Hepatocyte (in vitro differentiated cells): ENCODE measurements at places on chromosomes 2 and 18. TPM values are rescaled to one million over a fixed set of nuclear protein-coding genes. Genes with fewer than 3 reads are reported as not detected.

DNA sequence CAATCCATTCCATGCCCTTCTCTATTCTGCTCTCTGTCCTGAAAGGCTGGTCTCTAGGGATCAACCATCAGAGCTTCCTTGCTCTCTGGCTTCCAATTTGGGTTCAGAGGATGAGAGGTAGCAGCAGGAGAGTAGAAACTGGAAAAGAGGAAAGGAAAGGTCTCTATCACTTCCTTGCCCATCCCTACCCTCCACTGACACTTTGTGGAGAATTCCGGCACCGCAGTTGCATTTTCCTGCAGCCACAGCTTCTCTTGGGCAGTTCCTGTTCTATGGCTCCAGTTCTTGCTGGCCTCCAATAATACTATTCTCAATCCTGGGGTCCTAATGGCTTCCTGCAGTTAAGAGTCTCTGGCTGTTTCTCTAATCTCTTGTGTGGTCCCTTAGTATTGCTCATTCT, 13.3 kb upstream of the IMPACT start:
- DNase-seq: no peak

DNA sequence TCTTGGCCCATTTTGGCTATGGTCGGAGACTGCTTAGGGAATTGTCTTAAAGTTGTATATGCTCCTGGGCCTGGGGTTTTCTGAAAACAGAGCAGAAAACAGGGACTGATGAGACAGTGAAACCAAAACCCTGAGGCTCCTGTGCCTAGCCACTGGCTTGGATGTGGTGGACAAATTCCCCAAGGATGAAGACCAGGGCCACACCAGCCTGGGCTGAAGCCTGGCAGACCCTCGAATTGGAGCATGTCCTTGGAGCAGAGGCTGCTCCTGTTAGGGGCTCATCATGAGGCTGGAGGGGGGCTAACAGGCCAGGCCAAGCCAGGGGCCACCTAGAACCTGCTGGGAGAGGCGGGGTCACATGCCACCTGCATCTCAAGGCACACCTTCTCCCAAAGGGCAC, 68.1 kb downstream of the STPG4 start:
- DNase-seq: no peak

- DNase-seq: no peak
Observed at GRCh38 chr18:69958422-69958821, 10.7 kb upstream of the CD226 start.

DNA sequence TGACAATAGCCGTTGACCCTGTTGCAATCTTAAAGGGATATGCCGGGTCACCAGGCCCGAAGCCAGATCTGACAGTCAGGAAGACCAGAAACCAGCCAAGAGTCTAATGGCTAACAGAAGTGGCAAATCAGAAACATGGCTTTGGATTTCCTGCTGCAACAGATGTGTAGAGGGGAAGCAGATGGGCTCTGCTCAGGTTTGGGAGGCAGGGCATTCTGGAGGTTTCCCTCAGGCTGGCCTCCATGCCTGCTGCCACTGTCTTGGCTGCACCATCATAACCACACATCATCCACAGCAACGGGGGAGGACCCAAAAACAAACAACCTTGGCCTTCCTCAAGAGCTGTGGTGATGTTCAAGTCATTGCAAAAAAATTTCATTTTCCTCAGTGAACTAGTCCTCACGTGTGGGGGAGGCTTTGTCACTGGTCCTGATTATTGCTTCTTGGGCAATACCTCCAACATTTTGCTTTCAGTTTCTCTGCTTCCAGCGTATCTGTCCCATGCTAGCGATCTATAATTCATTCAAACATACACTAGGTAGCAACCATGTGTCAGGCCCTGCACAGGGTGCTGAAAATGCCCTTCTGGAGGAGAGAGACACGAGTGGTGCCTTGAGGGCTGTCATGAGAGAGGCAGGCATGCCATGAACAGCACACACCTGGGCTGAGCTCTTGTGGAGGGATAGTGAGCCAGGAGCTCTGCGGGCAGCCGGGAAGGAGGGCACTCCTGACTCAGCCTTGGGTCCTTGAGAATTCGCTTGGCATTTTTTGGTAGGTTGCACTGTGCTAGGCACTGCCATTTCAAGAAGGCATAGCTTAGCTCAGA, 48.2 kb upstream of the LGALSL start:
- no peak for DNase-seq

Gene IKZF2
- total RNA-seq: 13.1 and 13.9 TPM in 2 replicates

DNA sequence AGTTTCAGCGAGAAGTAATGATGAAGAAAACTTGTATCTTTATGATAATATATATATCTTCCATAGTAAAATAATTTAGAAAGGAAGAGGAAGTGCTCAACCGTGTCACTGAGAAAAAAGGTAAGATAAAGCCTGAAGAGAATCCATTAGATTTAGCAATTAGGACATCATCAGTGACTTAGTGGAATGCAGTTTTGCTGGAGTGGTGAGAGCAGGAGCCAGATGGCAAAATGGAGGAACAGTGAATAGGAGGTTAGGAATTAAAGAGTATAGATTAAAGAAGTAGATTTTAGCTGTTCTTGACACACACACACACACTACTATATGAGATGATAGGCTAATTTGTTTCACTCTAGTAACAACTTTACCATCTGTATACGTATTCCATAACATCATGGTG, 157.1 kb upstream of the EPC2 start:
- DNase-seq: no peak

- no peak for DNase-seq
Observed at GRCh38 chr18:74137920-74138538, 9.6 kb downstream of the FBXO15 start.

DNA sequence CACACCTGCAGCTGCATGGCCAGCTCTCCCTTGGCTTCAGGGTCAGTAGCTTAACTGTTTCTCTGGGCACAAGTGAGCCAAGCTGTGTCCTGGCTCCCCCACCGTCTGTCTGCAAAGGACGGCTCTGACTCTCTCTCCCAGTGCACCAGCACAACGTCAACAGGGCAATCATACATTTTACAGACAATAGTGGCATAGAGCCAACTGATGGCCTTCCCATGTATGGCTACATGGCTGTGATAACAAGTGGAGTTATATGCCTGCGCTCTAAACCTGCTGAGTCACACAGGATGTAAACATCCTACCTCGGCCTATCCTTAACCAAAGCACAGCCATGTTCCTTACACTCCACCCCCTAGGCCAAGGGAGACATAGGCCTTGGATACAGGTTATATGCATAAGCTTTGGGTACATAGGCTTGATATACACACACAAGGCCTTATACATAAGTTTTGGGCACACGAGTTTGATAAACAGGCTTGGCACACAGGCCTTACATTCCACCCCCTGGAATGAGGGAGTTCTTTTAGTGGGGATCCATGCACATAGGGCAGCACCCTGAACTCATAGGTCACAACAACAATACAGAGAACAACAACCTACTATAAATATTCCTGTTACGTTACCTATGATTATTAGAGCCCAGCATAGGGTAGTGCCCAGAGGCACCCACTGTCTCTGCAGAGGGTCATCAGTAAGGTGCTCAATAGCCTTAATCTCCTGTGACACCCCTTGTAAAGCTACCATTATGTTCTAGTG, 17.7 kb downstream of the PHOSPHO2 start:
- DNase-seq: no peak

Gene SIGLEC15
- total RNA-seq: 0.24 and 0.30 TPM in 2 replicates

Gene LRRC30
- not detected in 2 replicates for total RNA-seq

Gene ZNF236
- 7.5 and 8.2 TPM in 2 replicates for total RNA-seq

GRCh38 chr2:52386433-52387030, 1354.6 kb upstream of the NRXN1 start:
- no peak for DNase-seq

Gene SCN7A
- total RNA-seq: 4.9 and 5.0 TPM in 2 replicates

GRCh38 chr2:195536906-195537305, 120.1 kb upstream of the SLC39A10 start:
- no peak for DNase-seq
